ENCODE measurements at places on chromosomes 1 and 21.

DNA sequence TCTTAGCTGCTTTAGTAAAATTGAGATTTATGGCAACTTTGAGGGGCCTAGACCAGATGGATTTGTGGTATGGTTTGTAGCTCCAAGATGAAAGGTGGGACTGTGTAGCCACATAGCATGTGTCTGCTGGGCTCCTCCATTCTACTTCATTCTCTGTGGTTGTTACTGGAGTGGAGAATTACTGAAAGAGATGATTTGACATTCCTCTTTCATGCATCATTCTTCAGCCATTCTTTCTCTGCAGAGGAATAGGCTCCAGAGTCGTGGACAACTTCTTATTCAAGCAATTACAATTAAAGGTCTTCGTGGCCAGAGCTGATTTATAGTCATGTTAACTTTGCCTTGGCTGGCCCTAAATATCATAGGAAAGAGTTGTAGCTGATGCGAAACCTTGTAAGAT, 328.9 kb downstream of the PAPPA2 start:
- no peak for DNase-seq

GRCh38 chr1:119097380-119097779, 43.1 kb downstream of the WARS2 start:
- no peak for DNase-seq

- DNase-seq = no peak
Observed at GRCh38 chr1:150186789-150187559, 37.3 kb downstream of the PLEKHO1 start.

DNA sequence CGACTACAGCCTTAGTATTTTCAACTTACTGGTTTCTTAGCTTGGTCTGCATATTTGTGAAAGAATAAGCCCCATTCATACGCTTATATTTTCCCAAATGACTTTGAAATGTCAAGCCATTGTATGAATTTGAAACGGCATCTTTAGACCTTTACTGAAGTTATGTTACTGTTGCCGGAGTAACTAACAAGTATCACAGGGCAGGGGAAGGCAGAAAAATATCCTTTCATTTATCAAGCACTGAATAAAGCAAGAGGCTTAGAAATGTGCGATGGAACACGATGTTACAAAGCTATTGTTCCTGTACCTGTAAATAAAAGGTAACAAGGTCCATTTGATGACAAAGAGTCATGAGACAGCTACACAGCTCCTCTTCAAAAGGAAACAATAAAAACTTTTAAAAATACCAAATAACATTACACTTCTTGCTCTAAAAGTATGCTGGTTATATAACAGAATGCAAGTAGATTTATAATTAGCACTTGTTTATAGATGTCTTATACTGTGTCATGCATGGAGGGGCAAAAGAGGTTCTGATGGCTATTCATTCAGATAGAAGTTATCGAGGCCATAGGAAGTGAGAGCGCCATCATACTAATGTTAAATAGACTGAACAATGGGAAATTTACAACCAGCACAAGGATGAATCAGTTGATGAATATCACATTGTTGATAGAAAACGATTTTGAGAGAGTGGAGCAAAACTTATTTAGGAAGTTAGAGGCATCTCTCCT, 322.6 kb downstream of the RGS7 start:
- DNase-seq = no peak

GRCh38 chr1:199223936-199224335, 585.1 kb downstream of the PTPRC start:
- DNase-seq = no peak

DNA sequence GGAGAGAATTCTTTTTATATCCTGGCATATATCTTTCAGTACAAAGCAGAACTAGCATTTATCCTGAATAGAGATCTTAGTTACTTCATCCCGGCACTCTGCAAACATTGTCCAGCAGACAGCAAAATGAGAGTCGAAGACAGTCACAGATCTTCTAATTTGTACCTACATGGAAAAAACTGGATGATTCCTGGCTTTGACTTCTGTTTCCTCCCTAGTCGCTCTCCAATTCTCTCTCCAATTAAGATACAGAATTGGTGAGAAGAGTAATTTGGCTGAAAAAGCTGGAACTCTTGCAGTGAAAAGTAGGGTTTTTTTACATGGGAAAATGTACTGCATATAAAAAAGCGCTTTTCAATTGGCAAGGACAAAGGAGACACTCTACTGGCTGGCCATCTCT, 151.1 kb upstream of the C8B start:
- DNase-seq = no peak

GRCh38 chr1:186154651-186155050, 220.4 kb downstream of the TPR start:
- no peak for DNase-seq

- DNase-seq = no peak
Observed at GRCh38 chr21:15088488-15088887, 23.7 kb upstream of the NRIP1 start.

- DNase-seq = no peak
Observed at GRCh38 chr1:150141452-150141851, 8.3 kb upstream of the PLEKHO1 start.

DNA sequence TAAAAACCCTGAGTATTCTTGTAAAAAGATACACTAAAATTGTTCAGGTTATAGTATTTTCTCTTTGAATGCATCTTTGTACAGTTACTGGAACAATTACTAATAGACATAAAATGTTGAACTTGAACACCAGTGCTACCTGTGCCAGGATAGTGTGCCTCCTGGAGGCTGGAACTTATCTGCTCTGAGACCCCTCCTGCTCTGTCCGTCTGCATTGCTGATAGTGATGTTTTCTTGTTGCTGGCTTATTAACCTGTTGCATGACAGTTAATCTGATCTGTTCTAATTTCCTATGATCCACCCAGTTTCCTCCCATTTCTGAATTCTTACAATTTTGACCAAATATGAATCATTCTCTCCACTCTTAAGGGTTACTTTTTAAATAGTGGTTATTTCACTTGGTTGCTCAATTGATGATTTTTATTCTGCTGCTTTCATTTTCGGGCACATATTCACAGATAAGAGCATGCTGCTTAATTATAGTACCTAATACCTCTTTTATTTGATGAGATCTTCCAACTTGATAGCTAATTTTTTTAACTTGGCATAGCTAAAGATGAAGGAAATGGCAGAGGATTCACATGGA, 101.4 kb downstream of the CC2D1B start:
- no peak for DNase-seq

- DNase-seq = no peak
Observed at GRCh38 chr1:117173006-117173405, 37.7 kb downstream of the VTCN1 start.

GRCh38 chr1:154852845-154853244, 17.2 kb downstream of the KCNN3 start:
- DNase-seq = no peak

GRCh38 chr1:234123867-234124266, 219.4 kb downstream of the SLC35F3 start:
- DNase-seq = no peak

DNA sequence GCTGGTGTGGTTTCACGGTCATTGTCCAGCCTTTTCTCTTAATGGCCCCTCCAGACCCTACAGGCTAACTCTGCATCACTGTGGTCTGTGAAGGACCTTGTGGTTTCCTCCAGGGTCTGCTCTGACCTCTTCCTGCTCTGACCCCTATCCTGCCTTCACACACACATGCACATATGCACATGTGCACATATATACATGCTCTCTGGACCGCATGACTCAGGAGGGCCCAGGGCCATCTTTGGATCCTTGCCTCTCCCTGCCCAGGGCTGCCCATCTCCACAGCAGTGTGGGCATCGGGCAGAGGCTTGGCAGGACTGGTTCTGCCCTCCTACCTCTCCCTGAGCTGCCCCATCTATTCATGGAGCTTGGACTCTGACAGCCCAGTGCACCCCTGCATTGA, 510.9 kb downstream of the PTPRU start:
- no peak for DNase-seq

DNA sequence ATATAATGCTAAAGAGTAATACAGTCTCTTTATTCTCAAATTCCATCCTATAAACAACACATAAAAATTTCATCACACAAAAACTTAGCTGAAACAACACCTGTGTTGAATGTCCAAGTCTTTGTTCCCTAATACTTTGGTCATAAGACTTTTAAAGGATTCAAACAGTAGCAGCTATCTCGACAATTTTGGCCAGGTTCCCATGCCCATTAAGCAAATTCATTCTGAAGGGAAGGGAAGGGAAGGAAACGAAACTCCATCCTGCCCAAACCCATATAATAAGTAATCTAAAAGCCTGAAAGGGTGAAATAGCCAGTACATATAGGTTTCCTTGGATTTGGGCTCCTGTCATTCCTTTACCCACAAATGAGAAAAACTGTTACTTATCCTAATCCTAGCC, 7.5 kb downstream of the IVNS1ABP start:
- no peak for DNase-seq

DNA sequence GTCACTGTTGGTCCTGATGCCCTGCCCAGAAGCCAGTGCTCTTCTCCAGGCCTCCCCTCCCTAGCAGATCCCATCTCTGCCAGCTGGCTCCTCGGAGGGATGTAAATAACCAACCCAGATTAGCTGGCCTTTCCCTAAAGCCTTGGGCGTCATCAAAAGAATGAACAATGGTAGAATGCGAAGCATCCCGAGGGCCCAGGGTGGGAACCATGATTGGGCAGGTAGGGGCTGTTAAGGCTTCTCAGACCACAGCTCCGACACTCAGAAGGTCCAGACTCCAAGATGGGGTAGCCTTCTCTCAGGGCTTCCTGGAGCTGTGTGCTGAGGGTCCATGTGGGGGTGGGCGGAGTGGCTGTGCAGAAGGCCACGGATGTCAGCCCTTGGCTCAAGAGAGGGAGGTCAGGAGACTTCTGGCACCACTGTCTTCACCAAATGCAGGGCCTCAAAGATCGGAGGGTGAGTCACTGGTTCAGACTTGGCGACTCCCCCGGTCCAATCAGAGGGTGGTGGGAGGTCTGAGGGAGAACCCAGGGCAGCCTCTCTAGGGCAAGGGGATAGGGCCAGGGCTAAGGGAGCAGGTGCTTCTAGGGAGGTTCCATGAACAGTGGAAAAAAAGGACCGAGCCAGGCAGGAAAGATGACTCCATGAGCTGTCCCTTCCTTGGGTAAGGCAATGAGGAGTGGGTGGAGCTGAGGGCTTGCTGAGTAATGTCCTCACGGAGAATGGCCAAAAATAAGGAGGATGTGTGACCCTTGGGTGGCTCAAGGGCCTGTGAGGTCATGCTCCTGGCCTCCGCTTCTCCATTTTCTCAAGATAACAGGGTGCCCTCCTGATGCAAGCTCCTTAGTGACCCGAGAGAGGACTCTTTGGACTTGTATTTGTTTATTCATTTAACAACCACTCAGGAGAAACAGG, 58.4 kb upstream of the EPS8L3 start:
- no peak for DNase-seq

DNA sequence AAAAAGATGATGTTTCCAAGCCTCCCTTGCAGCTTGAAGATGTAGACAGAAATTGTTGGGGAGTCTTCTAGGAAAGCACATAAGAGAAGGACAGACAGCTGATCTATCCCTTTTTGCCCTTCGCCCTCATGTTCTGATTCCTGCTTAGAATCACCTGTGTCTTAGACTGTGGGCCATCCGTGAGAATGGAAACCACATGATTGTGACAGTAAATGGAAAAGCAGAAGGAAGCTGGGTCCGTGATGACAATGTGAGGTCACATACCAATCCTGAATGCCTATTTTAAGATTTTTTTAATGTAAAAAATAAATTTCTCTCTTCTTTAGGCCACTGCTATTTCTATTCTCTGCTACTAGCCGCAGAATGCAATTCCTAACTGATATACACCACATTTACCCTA, 67.7 kb upstream of the C1orf87 start:
- DNase-seq = no peak

GRCh38 chr1:173616859-173617258, 14.0 kb upstream of the SLC9C2 start:
- no peak for DNase-seq

DNA sequence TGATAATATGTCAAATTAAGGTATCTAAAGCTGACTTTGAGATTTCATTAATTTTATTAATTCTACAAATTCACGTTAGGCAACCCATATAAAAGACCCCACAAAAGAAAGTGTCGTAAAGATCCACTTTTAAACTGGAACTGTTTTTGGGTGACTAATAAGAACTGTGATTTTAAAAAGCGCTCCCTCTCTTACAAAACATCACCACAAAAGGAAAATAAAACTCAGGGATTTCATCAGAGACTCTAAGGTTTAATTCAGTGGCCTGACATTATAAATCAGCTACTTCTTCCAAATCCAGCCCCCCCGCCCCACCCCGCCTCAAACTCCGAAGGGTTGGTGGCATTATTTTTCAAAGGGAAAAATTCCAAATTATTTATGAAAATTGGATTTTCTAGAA, 2.7 kb downstream of the COL24A1 start:
- no peak for DNase-seq

GRCh38 chr1:64829411-64830029, 84.6 kb downstream of the RAVER2 start:
- DNase-seq = no peak

- DNase-seq = no peak
Observed at GRCh38 chr21:42640486-42640885, 12.9 kb upstream of the PDE9A start.

- no peak for DNase-seq
Observed at GRCh38 chr1:212430955-212431394, 1.7 kb upstream of the NENF start.

DNA sequence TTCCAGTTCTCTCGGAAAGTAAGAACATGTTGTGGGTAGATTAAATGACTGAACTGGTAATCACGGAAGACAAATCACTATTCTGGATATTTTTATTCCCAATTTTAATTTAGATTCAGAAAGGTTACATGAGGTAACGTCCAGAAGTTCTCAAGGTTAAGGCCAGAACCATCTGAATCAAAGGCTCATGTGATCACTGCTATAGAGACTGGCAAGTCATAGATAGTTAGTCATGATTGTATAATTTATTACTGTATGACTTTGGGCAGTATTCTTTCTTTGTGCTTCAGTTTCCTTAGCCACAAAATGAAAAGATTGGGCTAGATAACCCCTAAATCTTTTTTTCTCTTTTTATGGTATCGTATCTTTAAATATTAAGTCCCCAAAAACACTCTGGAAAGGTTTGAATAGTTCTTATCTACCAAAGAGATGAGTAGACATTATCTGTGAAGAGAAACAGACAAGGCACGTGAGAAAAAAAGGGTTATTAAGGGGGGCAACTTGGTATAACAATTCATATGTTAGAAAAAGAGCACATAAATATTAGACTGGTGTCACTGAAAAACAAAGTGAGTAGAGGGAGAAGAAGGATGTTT, 241.0 kb downstream of the PTPRC start:
- no peak for DNase-seq

- DNase-seq = no peak
Observed at GRCh38 chr1:2224170-2224584, 3.9 kb upstream of the SKI start.
